ENCODE measurements at places on chromosomes 4 and X.

DNA sequence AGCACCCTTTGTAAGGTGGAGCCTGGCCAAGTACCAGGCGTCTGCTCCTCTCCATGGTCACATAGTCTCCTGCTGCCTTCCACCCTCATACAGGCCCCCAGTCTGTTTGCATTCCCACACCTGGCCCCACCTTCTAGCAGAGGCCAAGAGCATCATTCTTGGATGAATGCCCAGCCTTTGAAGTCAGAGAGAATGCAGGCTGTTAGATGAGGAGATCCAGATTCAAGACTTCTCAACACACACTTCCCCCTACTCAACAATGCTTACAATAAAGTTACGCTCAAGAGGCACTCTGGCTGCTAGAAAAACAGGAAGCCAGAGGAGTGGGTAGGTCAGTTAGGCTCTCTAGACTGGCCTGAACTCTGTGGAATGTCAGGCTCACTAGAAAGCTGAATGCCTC is 43.3 kb downstream of the SHROOM4 start:
- no peak for DNase-seq

DNA sequence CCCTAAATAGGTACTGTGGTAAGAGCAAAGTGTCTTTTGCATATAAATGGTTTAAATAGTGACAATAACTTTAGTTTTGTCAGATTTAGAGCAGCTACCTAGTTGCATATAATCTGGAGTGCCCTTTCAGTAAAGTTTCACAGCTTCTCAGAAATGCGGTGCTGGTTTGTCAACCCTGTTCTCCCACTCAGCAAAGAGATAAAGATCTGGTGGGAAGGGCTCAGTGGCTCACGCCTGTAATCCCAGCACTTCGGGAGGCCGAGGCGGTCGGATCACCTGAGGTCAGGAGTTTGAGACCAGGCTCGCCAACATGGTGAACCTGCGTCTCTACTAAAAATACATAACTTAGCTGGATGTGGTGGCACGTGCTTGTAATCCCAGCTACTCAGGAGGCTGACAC is 45.6 kb upstream of the TENM3 start:
- no peak for DNase-seq

GRCh38 chr4:126799971-126800574 is 832.7 kb upstream of the INTU start:
- no peak for DNase-seq

DNA sequence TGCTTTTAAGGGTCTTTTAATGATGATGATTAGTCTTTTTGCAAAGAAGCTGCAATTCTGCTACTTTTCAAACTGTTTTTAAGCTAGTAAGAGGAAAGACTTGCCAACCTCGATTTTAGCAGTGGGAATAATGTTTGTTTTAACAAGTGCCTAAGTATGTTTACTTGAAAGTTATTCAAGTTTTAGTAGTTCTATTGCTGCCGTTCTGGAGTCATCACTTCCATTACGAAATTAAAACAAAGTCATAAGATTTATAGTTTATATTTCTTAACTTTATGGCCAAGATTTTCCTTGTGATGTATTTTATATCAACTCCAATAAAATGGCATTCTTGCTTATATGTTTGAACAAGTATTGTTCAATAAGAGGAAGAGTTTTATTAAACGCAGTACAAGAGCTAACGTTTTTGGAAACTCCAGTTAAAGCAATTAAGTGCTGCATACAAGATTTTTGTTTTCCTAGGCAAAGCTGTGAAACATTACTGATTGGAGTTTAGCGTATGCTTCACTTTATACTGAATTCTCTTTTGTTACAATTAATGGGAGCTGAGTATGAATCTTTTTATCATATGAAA is 211.3 kb downstream of the TENM3 start:
- no peak for DNase-seq

DNA sequence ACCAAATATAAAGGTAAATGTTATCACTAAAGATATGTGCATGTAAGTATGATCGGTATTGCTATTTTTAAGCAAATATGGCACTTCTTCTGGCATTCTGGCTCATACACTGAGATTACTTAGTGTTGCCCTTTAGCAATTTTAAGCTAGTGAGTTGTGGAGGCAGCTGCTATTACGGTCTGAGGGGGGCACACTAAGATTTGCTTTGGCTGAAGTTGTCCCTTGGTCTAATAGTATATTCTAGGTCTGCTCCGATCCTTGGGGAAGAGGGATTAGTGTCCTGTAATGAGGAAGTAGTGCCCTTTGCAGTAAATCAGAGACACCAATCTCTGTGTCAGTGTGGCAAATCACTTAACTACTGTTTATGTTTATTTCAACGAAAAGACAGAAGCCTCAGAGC is 196.5 kb upstream of the FTHL17 start:
- DNase-seq, result no peak

DNA sequence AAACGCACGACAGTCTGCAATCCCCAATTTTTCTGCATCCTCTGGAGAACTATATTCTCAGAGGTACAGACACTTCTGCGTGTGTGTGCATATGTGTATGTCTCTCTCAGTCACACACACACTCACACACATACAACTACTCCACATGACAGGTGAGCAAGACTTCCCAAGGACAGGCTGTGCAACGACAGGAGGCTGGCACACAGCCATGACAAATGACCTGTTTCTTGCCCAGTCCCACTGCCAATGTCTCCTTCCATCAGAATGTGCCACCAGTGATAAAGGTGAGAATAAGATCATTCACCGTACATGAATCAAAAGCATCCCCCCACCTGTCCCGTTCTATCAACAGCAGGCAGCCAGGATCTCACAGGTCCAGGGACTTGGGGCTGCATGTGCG is 52.4 kb downstream of the PPP2R2C start:
- no peak for DNase-seq

All from right kidney (tissue), 9 donors.